Iris pigment epithelial cell (primary cell): ENCODE measurements at places on chromosomes 5 and 9.
A peak's percentile ranks its signal among the peaks of the same experiment; 100 is the strongest.

- no peak for DNase-seq
These were observed 343.7 kb downstream of the KIAA0825 start for GRCh38 chr5:94274707-94275106.

DNA sequence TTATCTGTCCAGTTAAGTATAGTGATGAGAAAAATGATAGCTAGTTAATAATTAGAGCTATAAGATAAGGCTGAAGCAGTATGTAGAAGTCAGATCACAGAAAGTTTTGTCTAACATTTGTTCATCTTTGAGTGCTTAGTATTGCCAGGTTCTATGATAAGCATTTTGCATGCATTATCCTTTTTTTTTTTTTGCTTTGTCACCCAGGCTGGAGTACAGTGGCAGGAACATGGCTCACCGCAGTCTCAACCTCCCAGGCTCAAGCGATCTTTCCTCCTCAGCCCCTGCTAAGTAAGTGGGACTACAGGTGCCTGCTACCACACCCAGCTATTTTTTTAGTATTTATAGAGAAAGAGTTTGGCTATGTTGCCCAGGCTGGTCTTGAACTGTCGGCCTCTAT is 17.5 kb downstream of the BAAT start:
- DNase-seq, result no peak

DNA sequence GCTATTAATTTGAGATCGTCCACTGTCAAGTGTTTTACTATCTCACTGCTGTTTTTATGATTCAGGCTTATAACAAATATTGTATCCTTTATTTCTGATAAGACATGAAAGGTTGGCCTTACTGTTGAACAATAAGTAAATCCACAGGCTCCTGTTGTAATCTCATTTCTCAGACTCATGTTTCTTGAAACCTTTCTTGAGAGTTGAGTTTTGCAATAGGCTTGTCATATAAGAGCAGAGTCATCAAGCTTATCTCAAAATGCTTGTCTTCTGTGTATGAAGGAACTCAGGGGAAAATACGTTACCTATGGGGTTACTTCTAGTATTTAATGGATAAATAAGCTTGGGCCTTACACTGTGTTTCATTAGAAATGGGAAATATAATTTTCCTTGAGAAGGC is 9.2 kb upstream of the TLX3 start:
- peak; percentile 65 for DNase-seq

GRCh38 chr9:130410443-130410842 is 34.3 kb upstream of the ASS1 start:
- no peak for DNase-seq

GRCh38 chr5:156515121-156515520 is 188.2 kb downstream of the SGCD start:
- no peak for DNase-seq

- peak; percentile 14 for DNase-seq
These were observed 299.9 kb downstream of the SPOCK1 start for GRCh38 chr5:137199201-137199600.

- DNase-seq, result peak; percentile 95
These were observed 47.2 kb downstream of the ARHGEF28 start for GRCh38 chr5:73673161-73673591.

GRCh38 chr5:143248391-143248790 is 155.1 kb downstream of the NR3C1 start:
- no peak for DNase-seq

DNA sequence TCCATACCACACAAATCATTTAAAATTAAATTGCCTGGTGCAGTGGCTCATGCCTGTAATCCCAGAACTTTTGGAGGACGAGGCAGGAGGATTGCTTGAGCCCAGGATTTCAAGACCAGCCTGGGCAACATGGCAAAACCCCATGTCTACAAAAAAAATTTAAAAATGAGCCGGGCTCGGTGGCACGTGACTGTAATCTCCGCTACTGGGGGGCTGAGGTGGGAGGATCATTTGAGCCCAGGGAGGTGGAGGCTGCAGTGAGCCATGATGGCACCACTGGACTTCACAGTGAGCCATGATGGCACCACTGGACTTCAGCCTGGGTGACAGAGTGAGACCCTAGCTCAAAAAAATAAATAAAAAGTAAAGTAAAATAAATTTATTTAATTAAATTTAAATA is 40.9 kb downstream of the LYRM7 start:
- no peak for DNase-seq

DNA sequence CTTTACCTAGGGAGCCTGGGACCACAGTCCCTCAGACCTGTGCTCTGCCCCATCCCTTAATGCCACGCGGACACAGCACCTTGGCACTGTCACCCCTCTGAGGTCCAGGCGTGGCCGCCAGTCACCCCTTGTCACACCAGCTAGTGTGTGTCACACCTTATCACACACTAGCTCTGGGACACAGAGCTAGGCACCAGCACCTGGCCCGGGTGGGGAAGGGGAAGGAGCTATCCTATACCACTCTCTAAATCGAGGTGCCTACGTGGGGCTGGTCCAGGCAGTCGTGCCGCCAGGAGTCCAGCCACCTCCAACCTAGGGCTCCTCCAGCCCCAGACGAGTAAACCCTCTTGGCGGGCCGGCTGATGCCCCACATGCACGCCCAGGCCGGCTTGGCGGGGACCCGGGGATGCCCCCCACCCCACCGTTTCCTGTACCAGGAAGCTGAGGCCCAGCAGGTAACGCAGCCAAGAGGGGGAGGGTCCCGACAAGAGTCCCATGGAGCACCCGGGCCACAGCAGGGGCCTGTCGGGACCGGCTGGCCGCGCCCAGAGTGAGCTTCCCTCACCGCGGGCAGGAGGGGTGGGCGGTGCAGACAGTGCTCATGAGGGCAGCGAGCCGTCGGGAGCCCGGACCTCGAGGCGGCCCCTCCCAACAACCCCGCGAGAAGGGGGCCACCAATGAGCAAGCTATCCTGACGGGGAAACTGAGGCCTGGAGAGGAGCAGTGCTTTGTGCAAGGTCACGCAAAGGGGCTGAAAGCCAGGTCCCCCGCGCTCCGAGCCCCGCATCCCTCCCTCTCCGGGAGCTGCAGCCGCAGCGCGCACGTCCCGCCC is 550 bp downstream of the CORO2A start:
- DNase-seq, result no peak

DNA sequence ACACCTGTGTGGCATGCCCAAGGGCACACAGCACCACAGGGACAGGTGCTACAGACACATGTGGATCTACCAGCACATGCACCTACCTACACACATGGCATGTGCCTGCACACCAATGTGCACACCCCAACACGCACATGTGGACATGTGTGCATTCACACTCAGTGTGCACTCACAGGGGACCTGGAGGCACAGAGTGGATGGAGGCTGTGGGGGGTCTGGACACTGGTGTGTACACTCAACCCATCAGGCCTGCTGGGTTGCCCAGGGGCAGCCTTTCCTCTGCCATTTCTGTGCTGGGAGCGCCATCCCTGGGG is 1.7 kb downstream of the CRB2 start:
- DNase-seq, result no peak

- DNase-seq, result no peak
These were observed 27.8 kb downstream of the TNPO1 start for GRCh38 chr5:72844218-72844603.

GRCh38 chr5:176890455-176891330 is 8.5 kb downstream of the HK3 start:
- DNase-seq, result no peak

- DNase-seq, result peak; percentile 63
These were observed 46.0 kb downstream of the CRB2 start for GRCh38 chr9:123401879-123402513.

DNA sequence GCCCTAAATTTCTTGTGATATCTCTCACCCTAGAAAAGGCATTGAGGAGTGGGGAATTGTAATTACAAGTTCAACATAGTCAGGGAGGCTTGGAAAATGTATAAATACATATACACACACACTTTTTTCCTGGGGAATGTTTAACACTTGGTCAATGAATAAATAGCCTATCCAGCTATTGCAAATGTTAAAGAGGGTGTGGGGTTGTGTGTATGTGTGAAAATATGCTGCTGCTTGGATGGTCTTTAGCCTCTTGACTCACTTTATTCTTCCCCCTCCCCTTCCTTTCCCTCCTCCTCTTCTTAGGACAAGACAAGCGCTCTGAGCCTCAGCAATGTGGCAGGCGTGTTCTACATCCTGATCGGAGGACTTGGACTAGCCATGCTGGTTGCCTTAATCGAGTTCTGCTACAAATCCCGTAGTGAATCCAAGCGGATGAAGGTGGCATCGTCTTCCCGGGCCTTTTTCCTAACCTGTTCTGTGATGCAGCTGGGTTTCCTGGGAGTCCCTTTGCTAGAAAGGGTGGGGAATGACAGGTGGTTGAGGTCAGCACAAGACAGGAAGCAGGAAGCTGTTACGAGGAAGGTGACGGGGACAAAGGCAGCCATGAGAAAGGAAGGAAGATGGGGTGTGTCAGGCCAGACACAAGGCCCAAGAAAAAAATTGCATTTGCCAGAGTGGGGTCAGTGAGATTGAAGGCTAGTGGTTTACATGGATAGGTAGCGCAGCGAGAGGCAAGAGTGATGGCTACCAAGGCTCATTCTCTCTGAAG is 236.5 kb downstream of the FAM114A2 start:
- no peak for DNase-seq

DNA sequence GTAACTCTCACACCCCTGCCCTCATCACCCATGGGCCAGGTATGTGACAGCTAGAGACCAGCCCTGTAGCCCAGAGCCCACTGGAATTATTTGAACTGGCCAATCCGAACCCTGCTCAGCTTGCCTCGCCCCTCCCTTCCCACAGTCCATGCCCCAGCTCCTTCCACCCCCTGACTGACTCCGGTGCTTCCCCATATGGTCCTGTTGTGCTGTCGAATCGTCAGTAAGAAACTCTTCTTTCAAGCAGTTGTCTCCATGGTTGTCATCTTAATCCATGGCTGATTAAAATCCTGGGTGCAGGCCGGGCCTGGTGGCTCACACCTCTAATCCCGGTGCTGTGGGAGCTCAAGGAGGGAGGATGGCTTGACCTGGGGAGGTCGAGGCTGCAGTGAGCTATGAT is 118.5 kb downstream of the COL23A1 start:
- DNase-seq, result peak; percentile 4

DNA sequence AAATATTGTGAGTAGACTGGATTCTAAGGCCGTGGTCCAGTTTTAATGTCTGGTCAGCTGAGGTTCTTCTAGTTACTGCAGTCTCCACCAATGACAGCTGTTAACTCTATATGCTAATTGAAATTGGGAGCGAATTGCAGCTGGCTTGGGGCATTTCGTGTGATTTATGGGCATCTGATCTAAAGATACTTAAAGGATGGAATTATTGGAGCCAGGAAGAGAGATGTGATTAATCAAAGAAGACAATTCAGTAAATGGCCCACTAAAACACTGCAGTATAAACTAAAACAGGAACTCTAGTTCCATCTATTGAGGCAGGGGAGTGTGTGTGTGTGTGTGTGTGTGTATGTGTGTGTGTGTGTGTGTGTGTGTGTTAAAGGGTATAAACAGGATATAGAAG is 157.5 kb upstream of the IQGAP2 start:
- no peak for DNase-seq

DNA sequence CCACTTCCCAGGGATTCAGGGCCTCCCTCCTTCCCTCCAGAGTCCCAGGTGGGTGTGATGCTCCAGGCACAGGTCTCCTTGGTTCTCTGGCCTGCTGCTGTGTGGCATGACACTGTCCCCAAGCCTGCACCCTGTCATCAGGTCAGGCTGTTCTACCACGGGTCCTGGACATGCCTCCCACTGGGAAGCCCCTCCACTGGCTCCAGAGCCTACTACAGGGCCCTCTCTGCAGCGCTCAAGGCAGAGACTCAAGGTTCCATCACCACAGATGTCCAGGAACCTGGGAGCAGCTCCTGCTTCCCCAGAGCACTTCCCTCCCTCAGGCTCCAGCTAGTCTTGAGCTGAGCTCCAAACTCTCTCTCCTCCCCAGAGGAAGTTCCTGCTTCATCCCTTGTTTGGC is 237.3 kb downstream of the PBX3 start:
- no peak for DNase-seq

DNA sequence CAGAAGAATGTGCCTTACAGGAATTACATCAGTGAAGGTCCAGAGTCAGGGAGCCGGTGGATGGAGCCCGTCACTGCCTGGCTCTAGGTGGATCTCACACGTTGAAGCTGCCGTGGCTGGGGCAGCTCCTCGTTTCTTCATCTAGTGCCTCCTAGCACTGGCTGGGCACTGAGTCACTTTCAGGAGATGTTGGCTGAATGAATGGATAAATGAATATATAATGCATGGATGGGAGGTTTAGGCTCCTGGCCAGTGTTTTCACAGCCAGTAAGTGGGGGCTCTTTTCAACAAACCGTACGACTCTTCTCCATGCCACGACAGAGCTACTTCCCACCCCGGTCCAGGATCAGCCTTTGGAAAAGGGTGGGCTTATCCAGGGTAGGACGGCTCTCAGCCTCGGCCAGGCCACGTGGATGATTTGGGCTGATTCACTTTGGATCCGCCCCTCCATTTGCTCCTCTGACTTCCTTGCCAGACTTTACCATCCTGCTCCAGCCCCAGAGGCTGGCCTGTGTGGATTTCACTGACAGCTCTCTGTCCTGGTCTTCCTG is 1.3 kb upstream of the SH3PXD2B start:
- peak; percentile 56 for DNase-seq

- DNase-seq, result peak; percentile 95
These were observed at the start of gene PCSK5 for GRCh38 chr9:75890472-75891276. PCSK5 (plus strand) TSS chr9:75890673; CDS start chr9:75891182, 509 bp downstream.

- no peak for DNase-seq
These were observed 9.7 kb upstream of the SUSD3 start for GRCh38 chr9:93048566-93049448.

GRCh38 chr5:92574023-92574422 is 1007.0 kb downstream of the NR2F1-AS1 start:
- DNase-seq, result no peak
